ENCODE measurements at places on chromosomes 3 and 15.

DNA sequence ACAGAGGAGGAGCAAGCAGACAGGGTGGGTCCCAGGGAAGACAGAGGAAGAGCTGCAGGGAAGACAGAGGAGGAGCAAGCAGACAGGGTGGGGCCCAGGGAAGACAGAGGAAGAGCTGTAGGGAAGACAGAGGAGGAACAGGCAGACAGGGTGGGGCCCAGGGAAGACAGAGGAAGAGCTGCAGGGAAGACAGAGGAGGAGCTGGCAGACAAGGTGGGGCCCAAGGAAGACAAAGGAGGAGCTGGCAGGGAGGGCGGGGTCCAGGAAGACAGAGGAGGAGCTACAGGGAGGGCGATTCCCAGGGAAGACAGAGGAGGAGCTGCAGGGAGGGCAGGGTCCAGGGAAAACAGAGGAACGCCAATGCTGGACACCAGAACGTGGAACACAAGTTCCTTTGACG, 66.5 kb downstream of the PLXNA1 start:
- no peak overlapping the region for H3K4me3 ChIP-seq
- no peak for DNase-seq
- no peak overlapping the region for H3K27ac ChIP-seq
- H3K27me3 ChIP-seq: no peaks in the 10 kb centered on the region

GRCh38 chr15:93312891-93313486, 224.0 kb upstream of the RGMA start:
- H3K27ac ChIP-seq: no peak overlapping the region
- no peaks in the 10 kb centered on the region for H3K4me1 ChIP-seq
- DNase-seq: no peak
- no peaks in the 10 kb centered on the region for H3K27me3 ChIP-seq
- H3K36me3 ChIP-seq: no peaks in the 10 kb centered on the region

GRCh38 chr15:41894791-41895463, 1.1 kb upstream of the SPTBN5 start:
- peaks cover 14% of the 10 kb centered on the region for H3K36me3 ChIP-seq
- H3K27ac ChIP-seq: peak overlapping the region; percentile 82
- DNase-seq: peak; percentile 77
- peaks cover 23% of the 10 kb centered on the region for H3K4me1 ChIP-seq
- H3K27me3 ChIP-seq: no peaks in the 10 kb centered on the region

DNA sequence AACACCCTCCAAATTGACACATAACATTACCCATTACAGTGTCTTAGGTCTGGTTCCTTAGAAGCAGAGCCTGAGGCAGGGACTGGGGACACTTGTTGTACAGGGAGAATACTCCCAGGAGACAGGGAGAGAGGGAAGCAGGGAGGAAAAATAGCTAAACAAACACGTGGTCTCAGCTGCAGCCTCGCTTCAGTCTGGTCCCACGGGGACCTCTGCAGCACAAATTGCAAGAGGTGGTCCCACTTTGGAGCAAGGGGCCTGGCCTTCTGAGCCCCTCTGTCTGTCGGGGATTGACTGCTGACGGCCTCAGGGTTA, 25.0 kb upstream of the PLA2G4D start:
- DNase-seq: no peak
- no peaks in the 10 kb centered on the region for H3K4me1 ChIP-seq
- no peak overlapping the region for H3K4me3 ChIP-seq
- H3K27ac ChIP-seq: no peak overlapping the region

DNA sequence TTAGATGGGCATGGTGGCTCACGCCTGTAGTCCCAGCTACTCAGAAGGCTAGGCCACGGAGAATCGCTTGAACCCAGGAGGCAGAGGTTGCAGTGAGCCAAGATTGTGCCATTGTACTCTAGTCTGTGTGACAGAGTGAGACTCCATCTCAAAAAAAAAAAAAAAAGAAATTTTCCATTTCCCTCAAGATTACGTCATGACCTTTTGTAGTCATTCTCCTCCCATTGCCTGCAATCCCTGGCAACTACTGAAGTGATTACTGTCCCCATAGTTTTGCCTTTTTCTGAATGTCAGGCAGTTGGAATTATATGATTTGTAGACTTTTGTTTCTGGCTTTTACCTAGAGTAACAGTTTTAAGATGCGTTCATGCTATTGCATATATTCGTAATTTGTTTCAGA, 28.0 kb downstream of the WDR76 start:
- H3K4me1 ChIP-seq: peaks cover 12% of the 10 kb centered on the region
- H3K36me3 ChIP-seq: peaks cover 46% of the 10 kb centered on the region
- DNase-seq: no peak
- H3K4me3 ChIP-seq: no peak overlapping the region
- H3K27ac ChIP-seq: no peak overlapping the region

DNA sequence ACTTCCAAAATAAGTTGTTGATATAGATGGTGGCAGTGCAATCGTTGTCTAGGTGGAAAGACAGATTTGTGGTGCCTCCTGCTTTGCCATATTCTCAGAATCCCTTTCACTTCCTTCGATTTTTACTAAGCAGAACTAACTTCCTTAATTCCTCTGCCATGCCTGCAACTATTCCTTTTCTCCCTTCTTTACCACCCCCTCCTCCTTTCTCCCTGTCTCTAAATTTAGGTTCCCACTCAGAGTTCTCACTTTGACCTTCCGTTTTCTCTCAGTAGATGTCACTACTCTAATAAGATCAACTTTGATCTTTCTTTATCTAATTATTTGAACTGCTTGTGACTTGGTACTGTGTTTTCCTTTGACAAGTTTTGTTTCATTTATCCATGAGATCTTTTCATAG, 351.2 kb downstream of the LPP start:
- no peaks in the 10 kb centered on the region for H3K27me3 ChIP-seq
- H3K36me3 ChIP-seq: peaks cover 24% of the 10 kb centered on the region
- no peak overlapping the region for H3K4me3 ChIP-seq
- no peak for DNase-seq
- no peak overlapping the region for H3K27ac ChIP-seq

DNA sequence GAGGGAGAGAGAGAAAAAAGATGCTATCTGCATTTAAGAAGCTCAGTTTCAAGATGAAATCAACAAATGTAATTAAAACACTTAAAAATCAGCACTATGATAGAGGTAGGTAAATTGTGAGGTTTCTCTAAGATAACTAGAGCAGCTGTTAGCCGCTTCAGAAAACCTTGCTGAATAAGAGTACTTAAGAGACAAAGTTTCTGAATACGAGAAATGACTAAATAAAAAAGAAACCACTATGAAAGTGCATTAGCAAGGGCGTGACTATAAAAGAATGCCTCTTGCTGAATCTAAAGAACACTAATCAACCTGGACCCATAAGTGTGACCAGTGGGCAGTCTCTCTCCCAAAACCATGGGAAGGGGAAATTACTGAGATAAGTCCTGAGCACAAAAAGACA, 41.8 kb downstream of the IQCB1 start:
- H3K4me3 ChIP-seq: no peak overlapping the region
- H3K27ac ChIP-seq: no peak overlapping the region
- H3K4me1 ChIP-seq: no peaks in the 10 kb centered on the region
- H3K27me3 ChIP-seq: no peaks in the 10 kb centered on the region
- H3K36me3 ChIP-seq: peaks cover 46% of the 10 kb centered on the region
- DNase-seq: no peak

DNA sequence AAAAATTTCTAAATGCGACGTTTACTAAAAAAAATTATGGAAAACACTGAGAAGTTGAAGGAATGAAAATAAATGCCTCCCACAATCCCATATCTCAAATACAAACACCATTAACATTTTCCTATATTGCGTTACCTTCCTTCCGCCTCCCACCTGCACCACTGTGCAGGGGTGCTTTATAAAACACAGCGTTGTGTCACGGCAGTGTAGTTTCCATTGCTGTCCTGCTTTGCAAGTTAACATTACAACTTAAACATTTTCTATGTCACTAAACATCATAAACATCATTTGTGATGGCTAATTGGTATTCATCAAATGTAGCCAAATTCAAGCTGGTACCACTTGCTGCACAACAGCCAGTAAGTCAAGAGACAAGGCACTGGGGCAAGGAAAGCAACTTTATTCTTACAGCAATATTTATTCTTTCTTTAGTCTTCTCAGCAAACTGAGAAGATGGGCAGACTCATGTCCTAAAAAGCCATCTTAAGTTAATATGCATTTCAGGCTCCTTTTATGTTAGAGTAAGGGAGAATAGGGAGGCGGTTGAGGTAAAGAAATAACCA, 12.3 kb upstream of the FETUB start:
- H3K36me3 ChIP-seq: no peaks in the 10 kb centered on the region
- no peak overlapping the region for H3K27ac ChIP-seq
- H3K4me1 ChIP-seq: no peaks in the 10 kb centered on the region
- no peak overlapping the region for H3K4me3 ChIP-seq
- no peak for DNase-seq
- H3K27me3 ChIP-seq: peaks cover 17% of the 10 kb centered on the region

Measured in activated T-helper 1 cell treated with anti-CD3 and anti-CD28 coated beads, Interleukin-12 subunit alpha, Interleukin-12 subunit beta, Interleukin-2, Interleukin-4 antibody, amounts not matched to agents 30 ng/mL and 10 ng/mL and 1 ng/mL, durations not matched to agents 14 hours and 24 hours and 36 hours (primary cell).